Caco-2 (cell line): ENCODE measurements at places on chromosomes 16 and 17. TPM values are rescaled to one million over a fixed set of nuclear protein-coding genes. Genes with fewer than 3 reads are reported as not detected.

DNA sequence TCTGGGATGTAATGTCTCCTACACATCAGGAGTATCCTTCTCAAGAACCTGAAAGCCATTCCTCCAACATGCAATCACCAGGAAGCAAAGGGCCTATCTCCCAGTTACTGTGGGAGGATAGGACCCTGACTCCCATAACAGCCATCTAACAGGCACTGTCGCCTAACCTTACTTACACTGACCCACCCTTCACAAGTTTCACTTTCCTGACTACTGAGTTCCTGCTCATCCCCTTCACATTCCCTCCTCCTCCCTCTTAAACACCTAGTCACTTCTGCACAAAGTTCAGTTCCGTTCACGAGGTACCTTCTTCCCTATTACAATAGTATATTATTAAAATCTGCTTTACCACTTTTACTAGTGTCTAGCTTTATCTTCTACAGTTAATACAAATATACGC, 1.3 kb downstream of the C17orf67 start:
- DNase-seq = no peak

- DNase-seq = no peak
Measured at GRCh38 chr16:85046472-85046916, 18.9 kb downstream of the KIAA0513 start.

DNA sequence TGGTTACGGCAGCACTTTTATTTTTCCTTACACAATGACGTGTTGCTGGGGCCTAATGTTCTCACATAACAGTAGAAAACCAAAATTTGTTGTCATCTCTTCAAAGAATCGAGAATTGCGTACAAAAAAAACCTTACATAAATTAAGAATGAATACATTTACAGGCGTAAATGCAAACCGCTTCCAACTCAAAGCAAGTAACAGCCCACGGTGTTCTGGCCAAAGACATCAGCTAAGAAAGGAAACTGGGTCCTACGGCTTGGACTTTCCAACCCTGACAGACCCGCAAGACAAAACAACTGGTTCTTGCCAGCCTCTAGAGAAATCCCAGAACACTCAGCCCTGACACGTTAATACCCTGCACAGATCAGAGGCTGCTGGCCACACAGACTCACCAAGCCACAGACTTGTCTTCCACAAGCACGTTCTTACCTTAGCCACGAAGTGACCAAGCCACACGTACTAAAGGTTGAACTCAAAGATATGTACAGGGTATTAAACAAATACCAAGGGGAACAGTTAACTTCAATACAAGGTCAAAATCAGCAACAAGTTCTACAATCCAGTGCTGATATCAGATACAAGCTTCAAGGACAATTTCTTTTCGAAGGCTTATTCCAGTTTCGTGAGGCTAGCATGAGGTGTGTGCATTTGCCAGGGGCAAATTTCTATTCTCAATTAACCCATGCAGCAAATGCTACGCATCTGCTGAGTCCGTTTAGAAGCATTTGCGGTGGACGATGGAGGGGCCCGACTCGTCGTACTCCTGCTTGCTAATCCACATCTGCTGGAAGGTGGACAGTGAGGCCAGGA, 2.4 kb downstream of the ACTG1 start:
- no peak for DNase-seq

GRCh38 chr16:88064011-88064888, 113.0 kb downstream of the BANP start:
- no peak for DNase-seq

DNA sequence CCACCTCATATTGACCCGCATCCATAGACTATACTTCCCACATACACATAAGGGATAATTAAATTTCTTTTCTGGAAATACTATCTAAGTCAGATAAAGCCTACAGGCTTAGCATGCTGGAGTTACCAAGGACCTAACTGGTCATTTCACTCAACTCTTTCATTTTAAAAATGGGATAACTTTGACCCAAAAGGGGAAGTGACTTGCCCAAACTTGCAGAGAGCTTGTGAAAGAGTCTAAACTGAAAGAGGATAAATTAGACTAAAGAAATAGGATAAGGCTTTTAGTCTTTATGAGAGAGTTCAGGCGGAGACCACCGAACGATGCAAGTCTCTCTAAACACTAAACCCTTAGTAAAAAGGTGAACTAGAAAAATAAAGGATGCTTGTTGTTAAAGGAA, 3.9 kb upstream of the KRT33A start:
- DNase-seq = no peak

GRCh38 chr16:29710227-29711219, 31.5 kb downstream of the QPRT start:
- DNase-seq = peak; percentile 56

DNA sequence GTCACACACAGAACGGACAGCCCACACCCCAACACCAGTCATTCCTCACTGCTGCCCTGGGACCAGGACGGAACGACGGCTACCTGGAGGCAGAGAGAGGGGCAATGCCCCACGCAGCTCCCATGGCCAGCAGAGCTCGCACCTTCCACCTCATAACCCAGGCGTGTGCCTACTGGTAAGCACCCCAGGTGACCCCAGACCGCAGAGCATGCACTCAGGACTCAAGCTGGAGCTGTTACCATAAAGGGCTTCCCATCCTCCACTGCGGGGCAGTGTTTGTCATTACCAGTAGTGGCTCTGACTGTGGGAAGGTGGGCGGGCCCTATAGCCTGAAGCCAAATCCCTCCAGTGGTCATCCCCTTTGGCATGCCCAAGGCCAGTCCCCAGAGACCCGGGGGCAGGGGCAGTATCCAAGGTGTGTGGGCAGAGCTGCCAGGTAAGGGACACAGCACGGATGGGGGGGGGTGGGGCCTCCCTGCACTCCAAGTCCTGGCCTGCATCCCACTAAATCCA, 4.7 kb upstream of the BCAR1 start:
- DNase-seq = peak; percentile 38

DNA sequence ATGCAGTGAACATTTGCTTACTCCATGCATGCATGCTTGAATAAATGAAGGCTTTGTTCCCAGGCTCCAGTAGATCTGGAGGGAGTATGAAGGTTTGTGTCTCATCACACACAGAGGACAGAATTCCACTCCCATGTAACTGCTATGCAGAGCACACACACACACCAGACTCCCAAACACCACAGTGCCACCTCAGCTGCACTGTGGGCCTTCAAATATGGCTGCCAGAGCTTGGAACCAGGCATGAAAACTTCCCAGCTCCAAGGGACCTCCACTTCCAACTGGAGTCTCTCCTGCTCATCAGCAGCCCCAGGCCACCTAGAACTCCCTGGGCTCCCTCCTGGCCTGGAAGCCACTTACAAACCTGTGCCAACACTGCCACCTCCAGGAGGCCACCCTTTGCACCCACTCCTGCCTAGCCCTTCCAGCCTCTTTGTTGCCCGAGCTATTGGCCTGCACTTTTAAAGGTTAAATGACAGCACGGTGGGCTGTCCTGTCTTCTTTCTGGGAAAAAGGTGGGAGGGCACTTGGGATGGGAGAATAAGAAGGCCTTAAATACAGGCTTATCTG, 151.2 kb downstream of the ZNF423 start:
- DNase-seq = no peak

DNA sequence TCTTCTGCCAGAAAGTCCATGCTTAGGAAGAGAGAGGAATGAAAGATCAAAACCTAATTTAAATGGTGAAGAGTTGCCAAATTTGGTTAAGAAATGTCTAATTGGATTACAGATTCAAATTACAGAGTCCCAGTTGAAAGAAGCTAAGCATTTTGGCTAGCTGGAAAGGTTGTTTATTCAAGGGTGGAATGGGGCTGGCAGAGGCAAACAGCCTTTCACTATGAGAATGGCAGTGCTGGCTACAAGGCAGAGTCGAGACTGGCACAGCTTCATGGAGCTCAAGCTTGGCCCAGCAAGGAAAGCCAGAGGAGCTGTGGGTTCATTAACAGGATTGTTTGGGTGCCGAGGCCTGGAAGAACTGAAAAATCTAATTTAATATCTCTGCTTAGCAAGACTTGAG, 13.6 kb downstream of the MAP3K3 start:
- DNase-seq = no peak

GRCh38 chr16:64475627-64476351, 646.1 kb downstream of the CDH11 start:
- no peak for DNase-seq

DNA sequence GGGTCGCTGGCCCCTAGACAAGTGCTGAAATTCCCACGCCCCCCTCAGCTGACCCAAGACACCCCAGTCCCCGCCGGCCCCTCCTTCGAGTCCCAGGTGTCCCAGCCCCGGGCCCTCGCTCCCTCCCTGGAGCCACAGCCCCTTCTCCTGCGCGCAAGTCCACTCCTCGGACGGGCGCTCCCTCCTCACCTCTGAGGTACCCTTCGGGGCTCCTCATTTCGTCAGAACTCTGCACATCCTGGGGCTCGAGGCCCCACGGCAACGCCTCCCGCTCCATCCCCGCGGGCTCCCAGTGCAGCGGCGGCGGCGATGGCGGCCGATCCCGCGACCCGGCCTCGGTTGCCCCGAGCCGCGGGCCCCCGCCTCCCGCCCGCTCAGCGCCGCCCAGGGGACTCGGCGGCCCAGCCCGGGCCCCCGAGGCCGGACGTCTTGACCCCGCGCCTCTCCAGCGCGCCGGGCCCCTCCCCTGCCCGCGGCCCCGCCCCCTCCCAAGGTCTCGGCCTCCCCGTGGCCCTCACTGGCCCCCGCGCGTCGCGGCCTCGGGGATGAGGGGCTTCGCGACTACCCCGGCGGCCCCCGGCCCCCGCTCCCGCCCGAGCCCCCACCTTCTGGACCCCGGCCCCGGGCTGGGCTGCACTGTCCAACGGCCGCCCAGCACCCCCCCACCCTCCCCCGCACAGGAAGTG, at the start of gene ZNF768:
TSS of gene ZNF768 (minus strand) at position 430 of the 686 bp plus-strand sequence. CDS start at position 277, 153 bp downstream.
- peak; percentile 55 for DNase-seq

DNA sequence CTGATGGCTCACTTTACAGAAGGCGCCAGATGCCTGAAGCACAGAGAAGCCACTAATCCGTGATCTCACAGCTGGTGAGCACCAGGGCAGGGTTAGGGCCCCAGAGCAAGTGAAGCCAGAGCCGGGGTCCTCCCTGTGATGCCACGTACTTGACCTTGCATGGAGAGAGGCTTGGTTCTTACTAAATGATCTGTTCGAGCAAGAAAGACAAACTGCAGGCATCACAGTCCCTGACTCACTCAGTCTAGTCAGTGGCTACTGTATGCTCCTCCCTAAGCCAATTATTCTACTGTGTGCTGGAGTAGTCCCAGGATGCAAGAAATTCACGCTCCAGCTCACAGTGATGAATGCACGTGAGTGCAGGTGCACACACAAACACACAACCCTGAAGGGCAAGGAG, 55.4 kb downstream of the SDK2 start:
- DNase-seq = no peak

DNA sequence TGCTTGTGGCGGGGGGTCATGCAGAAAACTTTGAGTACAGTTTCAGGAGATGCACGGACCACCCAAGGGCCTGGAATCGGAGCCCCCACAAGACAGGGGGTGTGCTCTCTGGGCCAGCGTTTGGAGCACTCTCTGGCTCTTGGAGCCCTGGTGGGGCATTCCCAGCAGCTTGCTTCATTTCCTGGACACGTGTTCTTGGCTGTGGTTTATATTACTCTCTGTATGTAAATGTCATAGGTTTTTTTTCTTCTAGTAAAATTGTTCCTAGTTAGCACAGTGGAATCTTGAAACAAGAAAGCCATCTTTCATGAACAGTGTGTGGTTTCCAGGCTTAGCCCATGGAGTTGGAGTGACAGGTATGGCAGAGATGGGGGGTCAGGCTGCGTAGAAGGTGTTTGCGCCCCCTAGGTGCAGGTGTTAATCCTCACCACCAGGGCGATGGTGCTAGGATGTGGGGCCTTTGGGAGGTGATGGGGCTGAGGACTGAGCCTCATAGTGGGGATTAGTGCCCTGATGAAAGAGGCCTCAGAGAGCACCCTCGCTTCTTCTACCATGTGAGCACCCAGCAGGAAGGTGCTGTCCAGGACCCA, 79.8 kb downstream of the JPH3 start:
- peak; percentile 42 for DNase-seq

DNA sequence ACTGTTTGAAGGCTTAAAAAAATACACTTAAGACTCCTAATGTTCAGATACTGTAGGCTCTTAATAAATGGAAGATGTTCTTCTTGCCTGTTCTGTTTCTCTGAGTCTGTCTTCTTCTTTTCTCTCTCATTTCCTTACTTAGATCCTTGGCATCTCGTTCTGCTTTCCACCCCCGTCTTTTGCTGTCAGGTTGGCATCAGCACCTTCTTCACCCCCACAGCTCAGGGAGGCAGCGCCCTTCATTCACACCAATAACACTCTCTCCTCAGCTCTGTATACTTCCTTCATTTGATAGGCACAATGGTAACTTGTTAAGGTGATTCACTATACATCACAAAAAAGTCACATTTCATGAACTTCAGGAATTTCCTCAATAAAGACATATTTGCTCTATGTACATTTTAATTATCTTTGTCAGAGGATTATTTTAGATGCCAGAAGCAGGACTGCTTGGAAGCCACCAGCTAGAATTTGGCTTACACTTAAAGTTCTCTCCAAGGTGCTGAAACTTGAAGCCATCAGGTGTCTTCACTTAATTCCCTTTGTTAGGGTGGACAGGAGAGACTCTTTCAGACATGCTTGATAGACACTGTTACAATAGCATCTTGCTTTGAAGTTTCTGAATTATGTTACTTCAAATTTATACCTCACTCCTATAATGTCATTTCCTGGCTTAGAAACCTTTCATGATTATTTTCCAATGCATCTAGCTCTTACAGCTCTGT, 670.1 kb upstream of the C16orf82 start:
- DNase-seq = no peak

- peak; percentile 82 for DNase-seq
Measured at GRCh38 chr17:29155227-29155965, 24.8 kb downstream of the MYO18A start.

The KRT25 gene
- total RNA-seq = not detected in 2 replicates

The CDRT4 gene
- 1.8 and 6.3 TPM in 2 replicates for total RNA-seq

The CDH15 gene
- total RNA-seq = not detected in 2 replicates

The ACSM2A gene
- not detected in 2 replicates for total RNA-seq

The KRTAP1-5 gene
- not detected in 2 replicates for total RNA-seq

The SLC12A3 gene
- 0.67 and 0.73 TPM in 2 replicates for total RNA-seq

The SGCA gene
- total RNA-seq = not detected in 2 replicates

The NPIPA7 gene
- 3.4 and 4.7 TPM in 2 replicates for total RNA-seq

The CDYL2 gene
- total RNA-seq = 0.95 and 1.8 TPM in 2 replicates

The SAP30BP gene
- total RNA-seq = 119 and 126 TPM in 2 replicates

The CARD14 gene
- total RNA-seq = 1.3 and 1.8 TPM in 2 replicates

The TBX4 gene
- total RNA-seq = 2.5 TPM in 2 replicates

The ZMYND15 gene
- 2.2 and 3.5 TPM in 2 replicates for total RNA-seq

The EVPL gene
- total RNA-seq = 0.16 and 0.46 TPM in 2 replicates

The CCDC92B gene
- total RNA-seq = 0.66 and 1.1 TPM in 2 replicates

The TP53TG3C gene
- total RNA-seq = not detected in 2 replicates

The MGAT5B gene
- total RNA-seq = 8.9 and 9.1 TPM in 2 replicates
